GM12891 (cell line): ENCODE measurements at places on chromosomes 11 and 22.

DNA sequence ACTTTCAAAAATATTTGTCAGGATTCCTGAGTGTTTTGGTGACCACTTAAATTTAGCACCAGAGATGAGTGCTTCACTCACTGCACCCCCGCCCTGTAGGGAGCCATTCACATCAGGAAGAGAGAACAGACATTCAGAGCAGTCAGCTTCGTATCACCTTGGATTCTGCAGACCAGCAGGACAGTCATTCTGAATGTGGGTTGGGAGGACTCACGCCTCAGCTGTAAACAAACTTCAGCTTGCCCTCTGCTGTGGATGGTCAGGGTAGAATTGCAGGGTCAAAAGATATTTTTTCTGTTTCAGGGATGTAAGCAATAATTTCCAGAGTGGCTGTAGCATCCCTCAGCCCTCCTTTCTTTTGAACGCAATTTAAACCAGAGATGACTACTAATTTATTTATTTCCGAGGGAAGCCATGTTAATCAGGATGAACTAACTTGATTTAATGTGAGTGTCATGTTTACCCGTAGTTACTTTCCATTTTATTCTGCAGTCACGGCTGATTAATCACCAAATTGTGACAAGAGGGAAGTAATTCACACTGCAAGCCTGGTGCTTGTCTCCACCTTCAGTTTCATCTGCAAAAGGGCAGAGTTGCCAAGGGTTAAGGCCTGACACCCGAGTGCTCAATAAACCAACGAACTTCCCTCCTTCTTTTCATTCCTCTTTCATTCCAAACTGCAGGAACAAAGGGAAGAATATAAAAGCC is 174.2 kb upstream of the DDI1 start:
- DNase-seq, result no peak

GRCh38 chr11:77019976-77020595 is 14.1 kb upstream of the B3GNT6 start:
- DNase-seq, result no peak

DNA sequence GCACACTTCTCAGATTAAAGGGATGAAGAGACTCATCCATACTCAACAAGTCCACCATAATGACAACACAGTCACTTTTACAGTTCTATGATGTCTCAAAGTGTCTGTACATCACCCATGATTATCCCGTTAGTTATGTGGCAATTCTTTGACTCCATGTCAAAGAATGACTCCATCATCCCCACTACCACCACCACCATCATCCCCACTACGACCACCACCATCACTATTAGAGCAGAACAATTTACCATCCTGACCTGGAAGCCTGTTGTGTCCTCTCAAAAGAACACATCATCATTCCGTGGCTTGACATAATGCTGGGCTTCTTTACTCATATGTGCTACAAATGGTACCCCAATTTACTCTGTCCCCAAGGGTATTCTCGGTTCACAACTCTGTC is 13.7 kb downstream of the PRR5L start:
- DNase-seq, result no peak

DNA sequence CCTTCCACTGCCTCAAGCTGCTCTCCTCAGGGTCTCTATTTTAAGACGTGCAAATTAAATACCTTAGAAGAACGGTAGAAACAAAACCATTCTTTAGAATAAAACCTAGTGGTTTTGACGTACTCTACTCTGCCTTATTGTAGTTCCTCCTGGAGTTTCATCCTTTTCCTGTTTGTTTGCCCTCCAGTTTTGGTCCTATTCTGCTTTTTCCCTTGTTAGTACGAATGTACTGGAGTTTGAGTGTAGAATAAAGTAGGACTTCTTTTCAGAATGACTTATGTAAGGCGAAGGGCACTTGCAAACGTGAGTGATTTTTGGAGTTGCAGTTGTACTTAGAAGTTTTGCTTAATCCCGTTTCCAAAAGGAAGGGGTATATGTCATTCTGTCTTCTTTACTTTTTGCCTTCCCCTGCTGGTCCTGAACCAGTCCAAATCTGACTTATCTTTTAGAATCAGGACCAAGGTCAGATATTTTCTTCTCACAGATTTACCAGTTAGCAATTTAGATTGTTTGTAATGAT is 1.4 kb downstream of the SIK2 start:
- DNase-seq, result no peak

DNA sequence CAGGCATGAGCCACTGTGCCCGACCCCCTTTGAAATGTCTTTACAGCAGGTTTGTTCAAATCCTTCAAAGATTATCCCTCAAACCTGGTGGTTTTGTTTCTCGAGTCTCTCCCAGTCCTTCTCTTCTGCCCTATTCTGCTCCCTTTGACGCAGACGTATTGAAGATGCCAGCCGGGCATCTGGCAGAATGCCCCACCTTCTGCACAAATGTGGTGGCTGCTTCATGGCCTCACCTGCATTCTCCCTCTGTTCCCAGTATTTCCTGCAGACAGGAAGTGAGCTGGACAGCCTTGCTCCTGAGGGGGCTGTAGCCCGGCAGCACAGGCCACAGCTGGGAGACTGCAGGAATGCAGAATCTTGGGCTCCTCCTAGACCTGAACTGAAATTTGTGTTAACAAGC is 4.8 kb upstream of the NAP1L4 start:
- no peak for DNase-seq

DNA sequence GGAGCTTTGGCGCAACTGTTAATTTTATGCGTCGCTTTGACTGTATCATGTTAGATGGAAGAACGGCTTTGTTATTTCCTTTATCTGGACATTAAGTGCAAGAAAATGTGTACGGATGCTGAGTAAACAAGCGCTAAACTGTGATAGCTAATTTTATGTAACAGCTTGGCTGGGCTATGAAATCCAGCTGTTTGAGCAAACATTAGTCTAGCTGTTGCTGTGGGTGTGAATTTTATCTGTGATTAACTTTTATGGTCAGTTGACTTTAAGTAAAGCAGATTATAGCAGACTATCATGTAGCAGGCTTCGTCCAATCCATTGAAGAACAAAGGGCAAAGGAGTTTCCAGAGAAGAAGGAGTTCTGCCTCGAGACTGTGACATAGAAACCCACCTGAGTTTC is 14.0 kb downstream of the OR8A1 start:
- DNase-seq, result no peak

- DNase-seq, result no peak
These were observed 13.7 kb upstream of the CPT1A start for GRCh38 chr11:68855205-68855981.

DNA sequence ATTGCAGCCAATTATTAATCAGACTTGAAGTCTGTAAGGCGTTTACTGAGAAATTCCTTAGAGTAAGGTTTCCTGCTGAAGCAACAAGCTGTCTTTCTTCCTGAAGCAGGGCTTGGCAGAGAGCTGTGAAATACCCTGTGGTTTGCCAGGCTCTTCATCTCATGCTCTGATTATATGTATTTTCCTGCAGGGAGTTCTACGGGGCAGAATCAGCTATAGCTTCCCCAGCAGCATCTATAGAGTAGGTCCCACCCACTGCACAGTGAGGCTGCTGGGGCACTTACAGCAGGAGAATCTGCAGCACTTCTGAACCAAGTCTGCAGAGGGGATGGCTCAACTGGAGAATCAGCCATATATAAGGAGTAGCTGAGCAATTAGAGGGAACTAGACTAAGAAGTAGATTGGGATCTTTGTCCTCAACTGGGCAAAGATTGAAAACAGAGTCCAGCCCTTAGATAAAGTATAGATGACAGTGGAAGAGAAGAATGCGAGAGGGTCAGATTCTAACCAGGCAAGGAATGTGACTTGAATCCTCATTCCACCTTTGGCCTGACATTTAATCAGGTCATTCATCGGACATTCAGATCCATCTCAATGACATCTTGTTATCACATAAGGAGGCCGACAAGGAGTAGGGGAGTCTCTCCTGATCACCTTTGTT is 37.6 kb downstream of the CNTF start:
- DNase-seq, result no peak

- no peak for DNase-seq
These were observed 41.4 kb upstream of the CLDN5 start for GRCh38 chr22:19565382-19566278.

GRCh38 chr22:36086170-36086490 is 57.5 kb upstream of the RBFOX2 start:
- DNase-seq, result no peak

GRCh38 chr22:39554151-39554550 is 16.4 kb upstream of the CACNA1I start:
- no peak for DNase-seq
